Activated CD4-positive, CD25-positive, alpha-beta regulatory T cell treated with anti-CD3 and anti-CD28 coated beads, Interleukin-2, amount 50 U/mL, for 16 hours (primary cell): ENCODE measurements at places on chromosomes 5 and 9.

GRCh38 chr9:96064826-96065481, 189.5 kb downstream of the ERCC6L2 start:
- no peak for DNase-seq

GRCh38 chr5:138543730-138544104, 681 bp upstream of the ETF1 start:
- no peak for DNase-seq

DNA sequence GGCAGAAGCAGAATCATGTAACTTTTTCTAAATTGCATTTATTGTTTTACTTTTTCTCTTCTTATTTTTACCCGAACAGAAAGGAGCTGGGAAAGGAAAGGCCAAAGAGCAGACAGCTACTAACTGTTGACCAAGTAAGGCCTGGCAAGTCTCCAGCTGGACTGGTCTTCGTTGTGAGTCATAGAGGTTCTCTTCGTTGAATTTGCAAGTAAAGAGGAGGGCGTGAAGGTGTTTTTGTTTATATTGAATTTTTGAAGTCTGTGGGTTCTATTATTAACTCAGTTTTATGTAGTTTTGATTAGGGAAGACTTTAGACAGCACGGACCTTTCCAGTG, 416.5 kb upstream of the CCNH start:
- no peak for DNase-seq

- no peak for DNase-seq
These were observed 184.6 kb downstream of the KDM4C start for GRCh38 chr9:6942406-6942805.

- DNase-seq: no peak
These were observed 50.8 kb downstream of the MRPL36 start for GRCh38 chr5:1748845-1749244.
